ENCODE measurements at places on chromosomes 1 and 21.

DNA sequence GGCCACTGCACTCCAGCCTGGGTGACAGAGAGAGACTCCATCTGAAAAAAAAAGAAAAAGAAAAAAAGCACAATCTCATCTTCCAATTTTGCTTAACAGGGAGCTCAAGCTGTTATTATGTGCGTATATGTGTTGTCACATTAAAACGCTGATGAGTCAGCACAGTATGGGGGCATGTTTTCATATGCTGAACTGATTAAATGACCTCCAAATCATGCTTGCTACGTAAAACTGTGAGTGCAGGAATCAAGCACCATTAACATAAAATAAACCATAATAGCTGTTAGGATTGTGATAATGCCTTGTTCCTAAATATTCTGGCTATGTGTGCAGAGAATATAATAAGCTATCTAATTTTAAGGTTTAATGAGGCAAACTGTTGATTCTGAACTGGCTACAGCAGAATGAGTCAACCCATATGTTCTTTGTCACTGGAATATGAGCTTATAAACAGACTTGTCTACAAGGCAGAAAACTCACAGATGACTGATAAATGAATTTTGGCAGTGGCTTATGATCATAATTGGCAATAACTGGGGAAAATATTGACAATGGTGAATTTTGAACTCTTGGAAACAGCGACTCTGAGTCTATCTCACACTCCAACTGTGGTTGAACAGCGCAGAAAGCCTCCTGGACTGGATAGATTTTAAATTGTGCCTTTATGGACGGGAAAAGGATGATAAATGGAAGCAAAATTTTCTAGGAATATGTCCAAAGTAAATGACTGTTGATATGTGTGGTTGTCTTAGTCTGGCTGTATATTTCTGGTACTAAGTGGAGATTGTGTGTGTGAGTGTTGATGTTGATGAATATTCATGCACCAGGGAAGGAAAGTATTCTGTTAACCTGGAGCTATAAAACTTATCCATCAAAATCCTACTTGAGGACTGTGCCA lies 75.5 kb downstream of the VCAM1 start:
- no peak for DNase-seq

GRCh38 chr1:230156068-230156467 lies 89.0 kb downstream of the GALNT2 start:
- DNase-seq = no peak

DNA sequence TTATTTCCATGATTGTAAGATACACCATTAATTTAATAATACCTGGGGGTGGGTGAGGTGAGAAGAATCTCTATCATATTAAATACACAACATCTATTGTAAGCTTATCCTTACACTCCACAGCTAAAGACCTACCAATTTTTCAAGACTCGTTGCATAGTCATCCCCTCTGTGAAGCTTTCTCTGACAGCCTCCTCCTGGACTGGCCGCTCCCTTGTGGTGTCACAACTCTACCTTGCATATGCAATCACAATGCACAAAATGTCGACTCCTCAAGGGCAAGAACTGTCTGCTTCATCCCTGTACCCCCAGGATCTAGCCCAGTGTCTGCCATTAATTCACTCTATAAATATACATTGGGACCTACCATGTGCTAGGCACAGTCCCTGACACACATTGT lies 2.4 kb upstream of the PTGFRN start:
- DNase-seq = no peak

DNA sequence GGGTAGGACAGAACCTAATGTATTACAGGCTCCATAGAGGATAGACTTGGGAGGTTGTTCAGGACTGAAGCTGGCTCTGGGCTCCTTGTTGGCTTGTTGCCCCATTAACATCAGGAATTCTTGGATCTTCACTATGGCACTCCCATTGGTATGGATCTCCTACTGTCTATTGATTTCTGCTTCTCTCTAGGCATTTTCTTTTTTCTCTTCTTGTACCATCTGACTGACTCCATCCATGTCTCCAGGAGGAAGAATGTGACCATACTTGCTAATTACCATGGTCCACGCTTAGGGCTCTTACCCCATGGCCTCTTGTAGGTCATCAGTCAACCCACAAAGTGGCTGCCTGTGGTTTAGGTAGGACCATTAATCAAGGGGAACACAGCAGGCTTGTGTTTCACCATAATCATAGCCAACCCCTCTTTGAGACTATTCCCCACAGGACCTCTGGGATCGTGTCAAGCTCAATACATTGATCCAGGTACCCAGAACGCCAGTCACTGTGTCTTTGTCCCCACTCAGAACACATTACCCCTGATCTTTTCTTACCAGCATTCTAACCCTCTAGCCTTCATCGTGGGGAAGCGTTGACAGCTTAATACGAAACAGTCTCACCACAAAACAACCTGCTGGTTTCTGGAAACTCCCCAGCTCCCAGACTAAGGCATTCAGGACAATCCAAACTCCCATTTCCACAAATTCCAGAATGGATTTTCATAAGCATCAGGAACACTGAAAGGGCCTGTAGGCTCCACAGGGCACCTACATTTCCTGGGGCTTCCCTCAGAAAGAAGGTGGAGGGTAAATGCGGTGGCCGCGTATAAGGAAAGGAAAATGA lies 97.1 kb downstream of the ETS2 start:
- DNase-seq = no peak

DNA sequence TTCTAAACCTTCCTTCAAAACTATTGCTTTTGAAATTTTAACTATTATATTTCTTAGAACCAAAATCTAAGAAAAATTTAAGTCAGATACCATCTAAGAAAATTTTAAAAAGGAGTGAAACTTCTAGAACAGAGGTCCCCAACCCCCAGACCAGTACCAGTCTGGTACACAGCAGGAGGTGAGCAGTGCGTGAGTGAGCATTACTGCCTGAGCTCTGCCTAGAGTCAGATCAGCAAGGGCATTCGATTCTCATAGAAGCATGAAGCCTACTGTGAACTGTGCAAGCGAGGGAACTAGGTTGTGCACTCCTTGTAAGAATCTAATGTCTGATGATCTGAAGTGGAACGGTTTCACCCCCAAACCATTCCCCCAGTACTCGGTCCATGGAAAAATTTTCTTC lies 106.7 kb downstream of the VAV3 start:
- DNase-seq = no peak

DNA sequence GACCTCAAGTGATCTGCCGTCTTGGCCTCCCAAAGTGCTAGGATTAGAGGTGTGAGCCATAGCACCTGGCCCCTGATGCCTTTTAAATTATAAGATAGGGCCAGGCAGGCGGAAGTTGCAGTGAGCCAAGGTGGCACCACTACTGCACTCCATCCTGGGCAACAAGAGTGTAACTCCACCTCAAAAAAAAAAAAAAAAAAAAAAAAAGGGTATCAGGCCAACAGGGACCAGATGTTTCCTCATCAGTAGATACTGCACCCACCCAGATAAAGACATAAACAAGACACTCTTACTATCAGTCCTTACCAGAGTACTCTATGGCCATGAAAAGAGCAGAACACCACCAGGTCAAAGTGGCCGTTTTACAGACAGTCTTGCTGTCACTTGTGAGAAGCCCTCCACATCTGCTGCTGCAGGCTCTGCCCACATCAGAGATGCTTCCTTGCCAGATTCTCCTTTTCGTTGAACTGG lies 3.3 kb downstream of the C21orf58 start:
- no peak for DNase-seq

DNA sequence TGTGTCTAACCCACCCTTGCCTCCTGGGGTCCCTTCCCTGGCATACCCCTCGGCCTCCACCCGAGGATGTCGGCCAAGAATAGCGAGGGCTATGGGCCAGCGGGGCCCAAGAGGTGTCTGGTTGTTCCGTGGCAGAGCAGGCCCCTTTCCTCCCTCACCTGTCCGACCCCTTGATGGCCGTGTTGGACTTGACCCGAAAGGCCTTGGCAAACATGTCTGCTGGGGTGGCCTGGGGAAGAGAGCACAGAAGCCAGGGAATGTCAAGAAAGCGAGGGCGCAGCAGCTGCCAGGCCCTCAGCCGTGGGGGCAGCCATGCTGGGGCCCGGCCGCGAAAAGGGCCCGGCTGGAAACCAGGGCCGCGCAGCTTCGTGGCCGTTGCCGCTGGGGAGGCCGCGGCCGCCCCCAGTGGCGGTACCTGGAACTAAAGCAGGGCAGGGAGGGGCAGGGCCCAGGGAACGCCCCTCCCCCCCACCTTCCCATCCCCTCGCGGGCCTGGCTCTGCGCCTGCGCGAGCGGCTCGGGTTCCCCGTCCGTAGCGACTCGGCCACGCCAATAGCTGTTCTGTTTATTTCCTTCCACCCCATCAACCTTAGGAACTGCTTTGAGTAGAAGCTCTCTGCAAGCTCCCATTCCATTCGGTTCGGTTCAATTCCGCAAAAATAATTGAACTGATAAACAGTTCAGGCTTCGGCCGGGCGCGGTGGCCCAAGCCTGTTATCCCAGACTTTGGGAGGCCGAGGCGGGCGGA lies at the start of gene EIF2D:
Gene EIF2D (minus strand): TSS at position 337 of the 748 bp plus-strand sequence. CDS start 123 bp downstream, at position 214.
- DNase-seq = peak; percentile 92

DNA sequence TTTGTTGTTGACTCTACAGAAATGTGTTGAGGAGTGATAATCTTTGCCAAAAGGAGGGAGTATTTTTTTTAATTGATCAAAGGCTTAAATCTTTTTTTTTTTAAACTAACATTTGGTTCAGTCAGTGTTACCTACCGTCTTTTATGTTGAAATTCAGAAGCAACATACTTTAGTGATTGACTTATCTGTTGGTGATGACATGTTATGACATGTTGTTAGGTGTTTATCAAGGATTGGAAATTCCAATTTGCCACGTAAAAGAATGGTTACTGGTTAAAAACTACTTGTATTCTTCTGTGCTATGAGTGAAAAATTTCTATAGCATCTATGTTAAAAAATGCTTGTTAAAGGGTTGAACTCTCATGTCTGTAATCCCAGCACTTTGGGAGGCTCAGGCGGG lies 61.2 kb downstream of the DNM3 start:
- no peak for DNase-seq

DNA sequence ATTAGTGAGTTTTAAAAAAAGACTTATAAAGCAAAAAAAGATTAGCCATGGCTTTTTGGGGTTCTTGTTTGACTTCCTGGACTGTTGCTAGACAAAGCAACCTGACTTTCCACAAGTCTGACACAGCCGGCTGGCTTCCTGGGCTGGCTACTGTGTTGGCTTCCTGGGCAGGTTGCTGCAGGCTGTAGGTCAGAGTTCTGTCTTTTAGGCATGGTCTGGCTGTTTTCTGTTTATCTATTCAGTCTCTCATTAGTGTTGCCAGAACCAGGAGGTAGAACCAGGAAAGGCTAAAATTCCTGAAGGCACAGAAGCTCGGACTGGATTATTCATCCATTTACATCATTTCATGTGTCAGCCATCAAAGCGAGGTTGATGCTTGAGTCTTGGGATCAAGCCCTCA lies 88.6 kb upstream of the SLC35F3 start:
- DNase-seq = no peak

DNA sequence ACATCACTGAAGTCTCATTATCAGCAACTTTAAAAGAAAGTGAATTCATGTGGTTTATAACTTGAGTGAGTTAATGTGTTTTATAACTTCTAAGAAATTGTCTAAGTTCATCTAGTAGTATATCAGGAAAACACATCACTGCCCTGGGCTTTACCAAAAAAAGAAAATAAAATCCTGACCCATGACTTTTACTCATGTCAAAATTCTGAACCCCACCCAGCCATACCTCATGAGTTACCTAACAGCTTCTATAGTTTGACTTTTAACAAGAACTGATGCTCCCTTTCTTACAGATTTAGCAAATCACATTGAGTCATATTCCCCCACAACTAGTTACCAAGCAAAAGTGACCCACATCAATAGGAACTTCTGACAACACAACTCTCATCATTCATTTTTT lies 57.4 kb downstream of the ESRRG start:
- no peak for DNase-seq

All from stimulated activated naive B cell treated with anti-CD40 and anti-IgM and Interleukin-4, amounts not matched to agents 10 μg/mL and 1 μg/mL and 100 μg/mL, for 72 hours (primary cell).